ENCODE measurements at places on chromosomes 5 and 9. TPM values are rescaled to one million over a fixed set of nuclear protein-coding genes. Genes with fewer than 3 reads are reported as not detected.

DNA sequence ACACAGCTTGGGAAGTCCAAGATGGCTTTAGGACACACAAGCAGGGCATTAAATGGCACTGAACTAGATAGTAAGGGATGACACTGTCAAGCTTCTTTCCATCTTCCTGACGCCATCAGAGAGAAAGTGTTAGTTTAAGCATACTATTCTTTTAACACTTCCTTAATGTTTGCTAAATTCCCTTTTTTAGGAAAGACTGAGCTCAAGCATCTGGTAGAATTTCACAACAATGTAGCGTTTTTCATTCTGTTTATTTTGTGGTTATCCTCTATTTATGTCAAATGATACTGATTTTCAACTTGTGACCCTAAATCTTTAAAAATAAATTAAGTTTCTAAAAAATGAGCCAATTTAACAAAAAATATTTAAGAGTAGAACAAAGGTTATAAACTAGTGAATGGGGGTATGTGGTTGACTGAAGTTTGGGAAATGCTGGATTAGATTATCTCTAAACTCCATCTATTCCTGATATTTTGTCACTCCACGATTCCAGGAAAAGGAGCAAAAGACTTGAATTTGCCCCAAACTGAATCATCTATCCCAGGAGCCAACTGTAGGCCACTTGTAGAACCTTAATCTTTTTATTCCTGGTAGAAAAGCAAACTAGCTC, 147.4 kb upstream of the KLF9 start:
- no peak for DNase-seq

- no peak for DNase-seq
Observed at GRCh38 chr9:98890256-98890655, 53.5 kb upstream of the COL15A1 start.

DNA sequence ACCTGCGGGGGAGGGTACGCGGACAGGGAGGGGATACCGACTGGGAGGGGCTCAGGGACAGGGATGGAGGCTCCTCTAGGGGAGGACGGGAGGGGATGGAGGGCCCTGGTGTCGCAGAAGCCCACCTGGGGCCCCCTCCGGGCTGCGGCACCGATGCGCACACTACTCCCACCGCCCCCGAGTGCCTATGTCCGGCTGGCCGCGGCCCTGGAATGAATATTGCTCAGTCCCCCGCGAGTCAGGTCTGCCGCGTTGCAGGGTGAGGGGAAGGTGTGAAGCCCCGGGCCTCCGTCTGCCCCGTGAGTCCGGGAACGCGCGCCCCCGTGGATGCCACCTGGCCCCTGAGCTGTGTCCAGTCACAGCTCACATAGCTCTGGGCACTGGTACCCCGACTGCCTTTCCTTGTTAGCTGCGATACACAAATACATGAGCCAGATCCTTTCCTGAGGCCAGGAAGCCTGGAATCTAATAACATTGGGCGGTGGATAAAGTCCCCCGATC, 44.5 kb upstream of the PRSS3 start:
- no peak for DNase-seq

GRCh38 chr9:28915202-28915930, 1342.1 kb upstream of the C9orf72 start:
- DNase-seq = no peak

DNA sequence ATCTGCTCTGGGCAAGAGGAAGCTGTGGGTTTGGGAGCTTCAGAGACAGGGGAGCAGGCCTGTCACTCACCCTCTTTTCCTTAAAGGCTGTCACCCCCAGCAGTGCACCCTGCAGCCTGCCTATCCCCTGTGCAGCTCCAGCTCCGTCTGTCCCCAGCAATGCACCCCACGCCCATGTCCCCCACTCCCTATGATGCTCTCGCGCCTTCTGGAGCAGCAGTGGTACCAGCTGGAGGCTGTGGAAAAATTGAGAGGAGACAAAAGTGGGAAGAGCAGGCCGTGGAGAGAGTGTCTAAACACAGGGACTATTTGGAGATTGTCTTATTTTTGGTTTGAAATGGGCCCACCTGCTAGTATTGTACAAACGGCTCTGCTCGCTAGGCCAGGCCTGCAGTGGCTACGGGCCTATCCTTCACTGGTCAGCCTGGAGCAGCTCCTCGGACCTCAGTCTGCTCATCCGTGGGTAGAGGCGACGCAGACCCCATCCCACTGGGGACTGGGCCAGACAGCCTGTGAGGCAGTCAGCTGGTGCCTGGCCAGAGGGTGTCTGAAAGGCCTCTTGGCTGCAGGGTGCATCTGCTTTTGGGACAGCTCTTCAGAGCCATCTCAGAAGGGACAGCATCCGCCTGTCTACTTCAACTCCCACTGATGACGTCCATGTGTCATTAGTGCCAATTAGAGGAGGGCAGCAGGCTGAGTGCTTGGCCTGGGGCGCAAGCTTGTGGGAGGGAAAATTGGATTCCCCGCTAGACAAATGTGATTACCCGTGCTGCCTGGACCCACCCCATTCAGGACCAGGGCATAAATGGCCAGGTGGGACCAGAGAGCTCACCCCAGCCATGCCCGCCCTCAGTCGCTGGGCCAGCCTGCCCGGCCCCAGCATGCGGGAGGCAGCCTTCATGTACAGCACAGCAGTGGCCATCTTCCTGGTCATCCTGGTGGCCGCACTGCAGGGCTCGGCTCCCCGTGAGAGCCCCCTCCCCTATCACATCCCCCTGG, at the start of gene DBH:
DBH (plus strand) TSS at position 831 of the 999 bp plus-strand sequence; CDS start at position 840, 9 bp downstream.
- DNase-seq = no peak

DNA sequence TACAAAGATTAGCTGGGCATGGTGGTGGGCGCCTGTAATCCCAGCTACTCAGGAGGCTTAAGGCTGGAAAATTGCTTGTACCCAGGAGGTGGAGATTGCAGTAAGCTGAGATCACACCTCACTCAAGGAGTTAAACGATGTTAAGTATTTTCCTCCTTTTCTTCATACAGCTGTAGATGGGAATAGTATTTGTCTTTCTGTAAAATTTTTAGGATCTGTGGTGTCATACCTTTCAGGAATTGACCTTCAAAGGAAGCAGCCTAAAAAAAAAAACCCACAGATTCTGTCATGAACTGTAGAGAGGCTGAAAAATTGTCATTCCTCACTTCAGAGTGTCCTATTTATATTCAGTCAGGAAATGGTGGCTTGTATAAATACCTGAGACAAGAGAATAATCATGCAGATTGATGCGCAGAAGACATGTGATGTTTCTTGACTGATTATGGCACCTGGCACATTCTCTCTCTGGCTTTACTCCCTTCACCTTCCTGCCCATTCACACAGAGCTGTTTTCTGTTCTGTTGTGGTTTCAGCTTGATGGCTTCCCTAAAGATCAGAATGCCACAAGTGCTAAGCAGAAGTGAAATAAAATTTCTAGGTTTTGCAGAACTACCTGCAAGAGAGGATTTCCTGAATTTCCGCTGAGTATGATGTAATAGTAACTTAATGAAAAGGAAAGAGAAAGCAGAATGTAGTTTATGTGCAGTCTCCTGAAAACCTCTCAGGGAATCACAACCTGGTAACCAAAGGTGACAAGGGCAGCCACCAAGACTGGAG, 3.8 kb downstream of the IFNA1 start:
- DNase-seq = no peak

GRCh38 chr5:135625961-135626360, 47.2 kb upstream of the CXCL14 start:
- no peak for DNase-seq

DNA sequence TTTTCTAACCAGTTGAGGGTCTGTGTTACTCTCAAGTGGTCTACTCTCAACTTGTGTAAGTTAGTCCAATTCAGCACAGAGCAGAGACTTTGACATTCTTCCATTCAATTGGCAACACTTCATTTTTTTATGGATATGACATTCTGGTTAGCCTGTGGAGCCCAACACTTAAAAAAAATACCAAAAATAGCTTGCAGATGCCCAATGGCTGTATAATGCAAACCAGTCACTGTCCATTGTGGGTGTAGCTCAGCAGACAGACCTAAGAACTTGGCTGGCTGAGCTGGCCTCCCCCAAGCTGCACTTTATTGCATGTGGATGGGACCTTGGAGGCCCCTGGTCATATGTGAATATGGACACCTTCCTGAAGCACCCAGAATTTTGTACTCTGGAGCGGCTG, 103.2 kb downstream of the DPYSL3 start:
- no peak for DNase-seq

GRCh38 chr5:107272509-107272908, 398.2 kb downstream of the EFNA5 start:
- no peak for DNase-seq

GRCh38 chr5:149410721-149411432, 31.8 kb upstream of the IL17B start:
- no peak for DNase-seq

GRCh38 chr9:109118808-109119438, 824 bp downstream of the TMEM245 start:
- peak; percentile 31 for DNase-seq

DNA sequence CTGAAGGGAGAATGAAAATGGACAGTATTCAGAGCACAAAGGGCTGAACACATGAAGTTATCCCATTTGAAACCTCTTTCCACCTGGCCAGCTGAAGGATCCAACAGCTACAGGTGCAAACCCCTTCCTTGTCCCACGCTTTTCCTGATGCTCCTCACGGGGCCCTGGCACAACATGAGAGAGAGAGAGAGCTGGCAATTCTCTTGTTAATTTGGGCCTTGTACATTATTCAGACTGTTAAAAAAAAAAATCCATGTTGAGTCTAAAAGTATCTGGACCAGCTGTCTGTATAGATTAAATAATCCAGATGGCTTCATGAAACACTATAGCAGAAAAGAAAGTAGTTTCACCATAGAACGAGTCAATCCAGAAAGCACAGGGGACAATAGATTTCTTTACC, 74.1 kb downstream of the HMHB1 start:
- DNase-seq = no peak

- no peak for DNase-seq
Observed at GRCh38 chr9:109969011-109969410, 189.0 kb downstream of the PALM2AKAP2 start.

- DNase-seq = no peak
Observed at GRCh38 chr5:22431406-22431805, 421.7 kb downstream of the CDH12 start.

DNA sequence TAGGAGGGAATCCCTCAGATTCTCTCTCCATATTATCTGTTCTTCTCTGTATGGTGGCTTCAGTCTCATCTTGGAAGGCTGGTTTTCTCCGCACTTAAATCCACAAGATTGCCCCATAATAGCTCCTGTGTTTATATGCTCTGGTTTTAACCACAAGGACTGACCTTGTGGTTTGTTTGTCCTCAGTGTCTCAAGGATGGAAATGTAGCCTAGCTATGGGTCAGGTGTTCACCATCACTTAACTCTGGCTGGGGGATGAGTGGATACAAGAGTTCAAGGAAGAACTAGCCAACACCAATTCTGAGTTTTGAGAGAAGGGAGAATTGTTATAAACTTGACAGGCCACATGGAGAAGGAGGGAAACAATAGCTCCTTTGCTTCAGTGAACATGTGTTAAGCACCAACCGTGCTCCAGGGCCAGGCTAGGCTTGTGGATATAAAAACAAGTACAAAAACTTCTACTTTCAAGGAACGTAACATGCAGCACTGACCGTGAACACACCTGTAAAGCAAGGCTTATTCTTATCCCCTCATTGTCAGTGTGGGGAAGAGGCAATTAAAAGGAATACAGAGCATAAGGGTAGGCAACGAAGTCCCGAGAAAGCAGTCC, 75.6 kb upstream of the VLDLR start:
- no peak for DNase-seq

DNA sequence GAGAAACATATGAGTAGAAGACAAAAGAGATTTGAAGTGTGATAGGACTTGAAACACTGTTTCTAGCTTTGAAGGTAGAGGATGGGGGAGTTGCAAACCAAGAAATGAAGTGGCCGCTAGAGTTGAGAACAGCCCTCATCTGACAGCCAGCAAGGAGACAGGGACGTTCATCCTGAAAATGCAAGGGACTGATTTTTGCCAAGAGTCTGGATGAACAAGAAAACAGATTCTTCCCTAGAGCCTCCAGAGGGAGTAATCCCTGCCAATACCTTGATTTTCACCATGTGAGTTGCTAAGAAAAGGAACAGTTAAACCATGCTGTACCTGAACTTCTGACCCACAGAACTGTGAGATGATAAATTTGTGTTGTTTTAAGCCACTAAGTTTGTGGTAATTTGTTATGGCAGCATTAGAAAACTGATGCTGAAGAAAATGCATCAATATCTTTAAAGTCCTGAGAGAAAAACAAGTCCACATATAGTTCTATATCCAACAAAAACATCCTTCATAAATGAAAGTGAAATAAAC, 154.0 kb upstream of the ADAMTSL1 start:
- no peak for DNase-seq

DNA sequence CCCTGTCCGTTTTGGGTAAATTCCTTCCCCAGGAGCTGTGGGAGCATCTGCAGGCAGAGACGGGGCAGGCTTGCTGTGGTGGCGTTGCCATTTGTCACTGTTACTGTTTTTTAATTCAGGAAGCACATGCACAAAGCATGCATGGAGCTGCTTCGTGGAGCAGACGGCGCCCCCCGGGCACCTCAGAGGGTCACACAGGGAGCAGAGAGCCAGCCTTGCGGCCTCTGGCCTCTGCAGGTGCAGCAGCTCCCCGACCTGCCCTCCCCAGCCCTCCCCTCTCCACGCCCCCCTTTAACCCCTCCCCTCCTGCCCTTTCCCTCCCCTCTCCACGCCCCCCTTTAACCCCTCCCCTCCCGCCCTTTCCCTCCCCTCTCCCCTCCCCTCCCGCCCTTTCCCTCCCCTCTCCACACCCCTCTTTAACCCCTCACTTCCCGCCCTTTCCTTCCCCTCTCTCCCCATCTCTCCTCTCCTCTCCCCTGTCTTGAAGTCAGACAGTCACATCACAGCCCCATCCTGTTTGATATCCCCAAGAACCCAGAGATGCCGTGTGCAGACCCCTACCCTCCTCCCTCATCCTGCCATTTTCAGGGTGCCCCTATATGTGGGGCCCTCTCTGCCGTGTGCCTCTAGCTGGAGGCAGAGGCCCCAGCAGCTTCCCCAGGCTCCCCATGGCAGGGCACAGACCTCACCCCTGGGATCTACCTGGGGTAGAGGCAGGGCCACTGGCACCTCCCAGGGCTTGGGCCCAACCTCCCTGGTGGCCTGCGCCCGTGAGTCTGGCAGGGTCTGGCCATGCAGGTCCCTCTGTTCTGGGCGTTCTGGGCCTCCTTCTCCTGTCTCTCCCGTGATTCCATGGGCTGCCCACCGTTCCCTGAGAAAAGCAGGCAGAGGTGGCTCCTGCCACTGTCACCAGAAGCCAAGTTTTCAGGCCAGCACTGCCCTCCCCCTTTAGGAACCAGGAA, 29.6 kb upstream of the UBAC1 start:
- peak; percentile 91 for DNase-seq

- DNase-seq = no peak
Observed at GRCh38 chr5:112512901-112513300, 93.8 kb upstream of the EPB41L4A start.

Gene LRRC19
- not detected for total RNA-seq

Gene GLRA1
- not detected for total RNA-seq

Gene ADGRV1
- total RNA-seq = 70.6 TPM

Gene FCN2
- total RNA-seq = not detected

Gene AGXT2
- total RNA-seq = not detected

Gene PRDM12
- 0.22 TPM for total RNA-seq

Gene MCC
- total RNA-seq = 0.18 TPM

Gene DRD1
- total RNA-seq = not detected

Gene TMEM232
- 0.54 TPM for total RNA-seq

Gene KIF12
- total RNA-seq = not detected
